ENCODE measurements at places on chromosomes 3 and 15.
A peak's percentile ranks its signal among the peaks of the same experiment; 100 is the strongest.

DNA sequence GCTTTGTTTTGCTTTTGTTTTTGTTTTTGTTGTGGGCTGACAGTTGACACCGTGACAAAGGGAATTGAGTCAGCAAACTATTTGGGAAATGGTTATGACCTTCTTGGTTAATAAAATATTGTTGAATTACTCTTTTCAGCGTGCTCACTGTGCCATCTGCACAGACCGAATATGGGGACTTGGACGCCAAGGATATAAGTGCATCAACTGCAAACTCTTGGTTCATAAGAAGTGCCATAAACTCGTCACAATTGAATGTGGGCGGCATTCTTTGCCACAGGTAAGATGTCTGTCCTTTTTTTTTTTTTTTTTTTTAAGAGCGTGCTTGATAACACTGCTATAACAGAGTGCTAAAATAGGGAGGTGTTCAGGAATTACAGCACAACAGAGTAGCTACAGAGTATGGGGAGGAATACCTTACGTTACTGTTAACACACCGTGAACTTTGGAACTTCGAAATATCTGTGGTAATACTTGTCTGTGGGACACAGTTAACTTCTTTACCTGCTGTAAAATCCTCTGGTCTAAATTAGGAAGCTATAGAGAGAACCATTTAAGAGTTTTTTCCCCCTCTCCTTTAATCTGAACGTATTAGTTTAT, 48.2 kb downstream of the PRKCI start:
- no peak for DNase-seq

- DNase-seq: no peak
Measured at GRCh38 chr3:141436180-141436579, 50.6 kb upstream of the RASA2 start.

- peak; percentile 27 for DNase-seq
Measured at GRCh38 chr3:57757642-57758297, 1.7 kb downstream of the SLMAP start.

GRCh38 chr3:22585911-22586310, 617.2 kb upstream of the UBE2E2 start:
- peak; percentile 34 for DNase-seq

- no peak for DNase-seq
Measured at GRCh38 chr3:186129206-186129605, 20.3 kb upstream of the ETV5 start.

GRCh38 chr15:77348511-77348910, 71.4 kb downstream of the PEAK1 start:
- no peak for DNase-seq

DNA sequence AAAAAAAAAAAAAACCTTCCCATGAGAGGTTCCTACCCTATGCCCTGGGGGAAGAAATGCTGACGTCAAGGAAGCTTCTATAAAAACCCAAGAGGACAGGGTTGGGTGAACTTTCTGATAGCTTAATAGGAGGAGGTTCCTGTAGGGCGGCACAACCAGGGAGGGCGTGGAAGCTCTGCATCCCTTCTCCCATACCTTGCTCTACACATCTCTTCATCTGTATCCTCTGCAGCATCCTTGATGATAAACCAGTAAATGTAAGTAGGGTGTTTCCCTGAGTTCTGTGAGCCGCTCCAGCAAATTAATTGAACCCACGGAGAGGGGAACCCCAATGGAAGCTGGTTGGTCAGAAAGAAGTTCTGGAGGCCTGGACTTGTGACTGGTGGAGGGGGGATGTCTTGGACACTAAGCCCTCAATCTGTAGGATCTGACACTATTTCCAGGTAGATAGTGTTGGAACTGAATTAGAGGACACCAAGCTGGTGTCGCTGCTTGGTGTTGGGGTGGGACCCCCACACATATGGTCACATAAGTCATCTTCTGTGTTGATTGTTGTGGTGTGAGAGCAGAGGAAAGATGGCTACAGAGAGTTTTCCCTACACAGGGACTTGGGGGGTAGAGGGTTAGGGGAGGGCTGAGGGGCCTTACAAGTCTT, 91.5 kb downstream of the ST6GAL1 start:
- no peak for DNase-seq

DNA sequence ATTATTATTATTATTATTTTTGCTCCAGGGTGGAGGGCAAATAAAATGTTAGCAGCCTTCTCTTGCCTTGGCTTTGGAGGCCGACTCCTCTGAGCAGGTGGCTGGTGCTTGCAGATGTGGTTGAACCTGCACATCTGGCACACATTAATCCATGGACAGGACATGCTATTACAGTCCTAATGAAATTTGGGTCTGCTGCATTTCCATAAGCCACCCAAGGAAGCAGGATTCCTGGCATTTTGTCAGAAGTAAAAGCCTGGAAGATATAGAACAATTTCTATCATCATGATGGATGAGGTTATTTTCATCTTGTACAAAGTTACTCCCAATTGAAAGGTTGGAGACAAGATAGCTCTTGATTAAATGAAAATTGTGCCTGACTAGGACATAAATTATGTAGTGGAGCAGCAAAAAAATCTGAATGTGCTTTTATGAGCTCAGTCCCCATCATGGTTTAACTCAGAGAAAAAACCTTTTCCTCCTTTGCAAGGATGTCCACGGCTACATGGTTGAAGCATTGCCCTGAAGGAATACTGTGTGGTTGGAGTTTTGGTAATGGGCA, 130.9 kb upstream of the RGMA start:
- no peak for DNase-seq

DNA sequence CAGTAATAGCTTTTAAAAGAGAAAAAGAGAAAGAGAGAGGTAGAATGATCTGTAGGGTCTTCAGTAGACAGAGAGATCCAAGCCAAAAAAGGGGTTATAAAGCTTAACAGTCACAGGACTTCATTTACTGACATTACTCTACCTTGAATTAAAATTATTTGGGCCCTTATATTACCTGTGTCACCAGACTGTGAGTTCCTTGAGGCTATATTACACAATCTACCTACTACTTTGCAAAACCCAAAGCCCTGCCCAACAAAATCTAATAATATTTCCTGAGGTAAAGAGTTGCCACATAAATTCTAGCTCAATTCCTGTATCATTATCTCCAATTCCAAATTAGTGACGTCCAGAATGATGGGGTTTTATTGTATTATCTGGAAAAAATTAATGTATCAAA, 1.9 kb downstream of the UBR1 start:
- no peak for DNase-seq

DNA sequence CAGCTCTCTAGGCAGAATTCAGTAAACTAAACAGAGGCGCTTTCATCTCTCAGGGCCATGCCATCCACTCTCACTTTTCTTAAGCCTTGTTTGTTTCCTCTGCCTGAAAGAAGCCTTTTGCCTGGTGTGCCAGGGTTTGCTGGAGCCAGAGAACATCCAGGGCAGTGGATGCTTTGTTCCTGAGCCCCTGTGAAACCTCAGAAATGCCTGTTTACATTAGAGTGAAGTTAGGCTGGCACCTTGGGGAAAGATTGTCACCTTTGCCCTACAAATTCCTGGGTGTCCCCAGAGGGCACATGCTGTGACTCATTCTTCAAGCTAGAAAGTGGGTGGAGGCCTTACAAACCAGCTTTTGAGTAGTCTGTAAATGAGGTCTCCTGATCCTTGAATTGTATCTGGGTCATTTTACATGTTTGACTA, 10.7 kb upstream of the TRAK1 start:
- DNase-seq: no peak

- DNase-seq: no peak
Measured at GRCh38 chr3:38214560-38214959, 49.2 kb downstream of the OXSR1 start.

GRCh38 chr15:91965501-91966193, 112.1 kb downstream of the SLCO3A1 start:
- no peak for DNase-seq

GRCh38 chr3:69541711-69542088, 155.8 kb upstream of the FRMD4B start:
- no peak for DNase-seq

DNA sequence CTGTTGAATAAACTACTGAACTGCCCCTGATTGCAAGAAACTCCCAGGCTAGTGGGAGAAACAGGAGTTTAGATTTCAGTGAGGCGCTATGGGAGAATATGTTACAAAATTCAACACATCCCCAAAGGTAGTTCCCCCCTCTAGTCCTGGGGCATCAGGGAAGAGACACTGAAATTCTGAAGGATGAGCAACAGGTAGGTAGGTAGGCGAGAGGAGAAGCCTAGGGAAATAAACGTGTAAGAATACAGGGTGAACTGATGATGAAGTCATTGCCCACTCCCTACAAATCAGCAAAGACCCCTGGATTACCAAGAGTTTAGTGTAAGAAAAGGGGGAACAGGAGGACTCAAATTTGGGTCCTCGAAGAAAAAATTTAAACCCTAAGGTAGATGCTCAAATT, 46.3 kb upstream of the RORA start:
- no peak for DNase-seq

DNA sequence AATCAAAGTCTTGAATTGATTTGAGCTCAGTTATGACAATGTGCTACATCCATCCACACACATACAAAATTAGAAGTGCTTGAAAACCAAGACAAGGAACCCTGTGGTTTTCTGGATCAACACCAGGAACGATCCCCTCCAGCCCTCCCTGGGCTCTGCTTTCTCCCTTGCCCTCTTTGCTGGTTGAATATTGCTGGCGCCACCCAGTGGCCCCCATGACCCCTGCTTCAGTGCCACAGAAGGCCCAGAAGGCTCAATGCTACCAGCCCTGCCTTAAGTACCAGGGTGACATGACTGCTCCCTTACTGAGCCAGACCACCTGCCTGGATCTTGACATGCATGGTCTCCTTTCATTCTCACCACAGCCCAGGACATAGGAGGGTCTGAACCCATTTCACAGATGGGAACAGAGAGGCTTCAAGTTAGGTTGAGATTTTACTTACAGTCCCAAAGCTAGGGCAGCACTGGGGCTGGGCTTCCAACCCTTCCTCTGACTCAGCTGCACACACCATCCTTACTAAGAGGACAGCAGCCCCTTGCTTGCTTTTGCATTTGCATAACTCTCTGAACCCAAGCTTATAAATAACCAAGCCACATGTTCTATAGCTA, 15.0 kb downstream of the IL12A start:
- DNase-seq: peak; percentile 63

- DNase-seq: no peak
Measured at GRCh38 chr3:182921665-182922355, 58.5 kb downstream of the DCUN1D1 start.

GRCh38 chr3:149430216-149430615, 44.3 kb upstream of the TM4SF4 start:
- no peak for DNase-seq

DNA sequence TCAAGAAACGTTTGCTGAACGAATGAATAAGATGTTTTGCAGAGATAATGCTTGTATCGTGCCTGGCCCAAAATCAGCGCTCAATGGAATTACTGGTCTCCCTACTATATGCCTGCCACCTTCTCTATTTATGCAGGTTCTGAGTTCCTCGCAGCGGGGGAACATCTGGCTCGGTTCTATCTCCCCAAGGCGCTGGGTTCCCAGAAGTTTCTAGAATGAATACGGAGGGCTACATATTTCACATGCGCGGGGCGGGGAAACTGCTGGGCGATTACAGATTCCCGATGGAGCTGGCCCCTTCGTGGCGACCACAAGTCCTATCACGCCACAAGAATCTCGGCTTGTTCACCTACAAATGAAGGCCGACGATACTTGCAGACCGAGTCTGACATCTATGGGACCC, 411 bp upstream of the EIF2B5 start:
- DNase-seq: no peak

GRCh38 chr3:41907330-41908073, 54.4 kb downstream of the ULK4 start:
- no peak for DNase-seq

- DNase-seq: no peak
Measured at GRCh38 chr3:13834258-13835035, 45.4 kb downstream of the WNT7A start.

DNA sequence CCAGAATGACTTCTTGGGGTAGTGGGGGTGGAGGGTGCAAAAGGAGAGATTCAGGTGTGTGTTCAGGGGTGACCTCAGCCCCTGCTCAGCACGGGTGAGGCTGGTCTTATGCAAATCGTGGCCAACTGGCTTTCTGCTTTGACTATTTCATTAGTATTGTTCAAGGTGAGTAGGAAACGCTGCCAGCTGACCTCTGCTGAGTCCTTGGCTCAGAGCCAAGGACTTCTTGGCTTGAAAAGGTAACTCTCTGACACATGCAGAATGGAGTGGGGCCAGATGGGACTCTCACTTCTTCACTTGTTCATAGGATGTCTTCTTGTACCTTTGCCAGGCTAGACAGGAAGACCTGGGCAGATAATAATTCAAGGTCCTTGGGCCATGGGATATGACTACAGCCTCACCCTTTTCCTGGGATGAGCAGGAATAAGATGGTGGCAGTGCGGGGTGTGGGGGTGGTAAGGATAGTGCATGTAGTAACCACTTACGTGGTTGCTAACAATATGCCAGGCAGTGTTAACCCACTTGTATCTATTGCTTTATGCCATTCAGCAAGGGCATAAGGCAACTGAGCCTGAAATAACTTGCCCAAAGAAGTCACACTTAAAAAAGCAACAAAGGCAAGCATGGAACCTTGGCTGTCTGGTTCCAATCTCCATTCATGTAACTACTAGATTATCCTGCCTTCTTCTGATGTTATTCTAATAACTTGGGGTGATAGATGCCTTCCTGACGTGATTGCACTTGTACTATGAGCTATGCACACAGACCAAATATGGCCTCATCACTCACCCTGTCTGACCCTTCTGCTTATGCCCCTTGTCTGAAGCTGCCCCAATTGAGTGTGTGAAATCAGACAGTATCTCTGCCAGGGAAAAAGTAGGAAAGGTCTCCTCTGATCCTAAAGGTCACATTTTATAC, 193.1 kb downstream of the NR1D2 start:
- no peak for DNase-seq

DNA sequence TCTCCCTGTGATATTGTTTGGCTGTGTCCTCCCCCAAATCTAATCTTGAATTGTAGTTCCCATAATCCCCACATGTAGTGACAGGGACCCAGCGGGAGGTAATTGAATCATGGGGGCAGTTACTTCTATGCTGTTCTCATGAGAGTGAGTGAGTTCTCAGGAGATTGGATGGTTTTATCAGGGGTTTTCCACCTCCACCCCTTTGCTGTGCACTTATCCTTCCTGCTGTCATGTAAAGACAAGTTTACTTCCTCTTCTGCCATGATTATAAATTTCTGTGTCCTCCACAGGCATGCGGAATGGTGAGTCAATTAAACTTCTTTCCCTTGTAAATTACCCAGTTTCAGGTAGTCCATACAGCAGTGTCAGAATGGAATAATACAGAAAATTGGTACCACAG, 24.7 kb downstream of the TUSC7 start:
- DNase-seq: no peak

DNA sequence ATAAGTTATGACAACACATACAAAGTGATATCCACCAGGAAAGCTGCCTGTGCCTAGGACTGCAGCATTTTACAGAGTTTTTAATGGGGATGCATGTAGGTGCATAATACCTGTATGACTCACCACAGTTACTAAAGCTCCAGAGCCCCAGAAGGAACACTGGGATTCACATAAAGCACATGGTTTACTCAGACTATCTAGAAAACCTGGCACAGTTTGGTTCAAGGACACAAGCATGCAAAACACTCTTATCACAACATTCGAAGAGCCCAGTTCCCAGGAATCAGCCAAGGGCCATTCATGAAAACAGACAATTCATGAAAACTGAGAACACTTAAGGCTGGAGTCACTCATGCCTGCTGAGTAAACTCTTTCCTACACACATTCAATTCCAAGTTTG, 261.0 kb downstream of the PYDC2 start:
- DNase-seq: no peak
